ENCODE measurements at places on chromosomes 4 and X.

DNA sequence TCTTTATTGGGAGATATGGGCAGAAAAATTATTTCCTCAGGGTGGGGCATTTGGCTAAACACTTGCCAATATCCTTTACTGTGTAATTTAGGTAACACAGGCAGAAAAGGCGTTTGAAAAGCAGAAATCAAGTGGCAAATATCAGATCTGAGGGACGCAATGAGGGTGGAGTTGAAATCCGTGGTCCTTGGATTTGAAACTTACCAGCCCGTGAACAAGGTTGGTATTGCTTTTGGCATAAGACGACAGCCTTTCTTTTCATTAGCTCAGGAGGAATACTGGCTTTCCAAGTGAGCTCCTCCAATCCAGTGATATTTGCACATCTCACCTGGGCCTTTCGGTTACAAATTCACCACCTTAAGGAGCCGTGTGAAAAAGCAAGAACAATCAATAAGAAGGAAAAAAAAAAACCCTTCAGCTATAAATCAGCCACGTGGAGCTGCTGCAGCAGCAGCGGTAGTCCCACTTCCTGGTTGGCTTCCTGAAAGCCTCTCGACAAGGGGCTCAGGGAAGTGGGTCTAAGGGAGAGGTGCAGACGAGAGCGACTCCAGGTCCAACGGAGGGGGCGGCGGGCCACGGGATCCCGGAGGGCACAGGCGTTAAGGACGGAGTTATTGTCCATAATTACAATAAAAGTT lies 734 bp upstream of the GALNT7 start:
- peak; percentile 6 for DNase-seq

- DNase-seq: no peak
These were observed 11.2 kb upstream of the KDR start for GRCh38 chr4:55136634-55137033.

GRCh38 chrX:135112096-135112729 lies 8.1 kb downstream of the ETDB start:
- DNase-seq: peak; percentile 13

DNA sequence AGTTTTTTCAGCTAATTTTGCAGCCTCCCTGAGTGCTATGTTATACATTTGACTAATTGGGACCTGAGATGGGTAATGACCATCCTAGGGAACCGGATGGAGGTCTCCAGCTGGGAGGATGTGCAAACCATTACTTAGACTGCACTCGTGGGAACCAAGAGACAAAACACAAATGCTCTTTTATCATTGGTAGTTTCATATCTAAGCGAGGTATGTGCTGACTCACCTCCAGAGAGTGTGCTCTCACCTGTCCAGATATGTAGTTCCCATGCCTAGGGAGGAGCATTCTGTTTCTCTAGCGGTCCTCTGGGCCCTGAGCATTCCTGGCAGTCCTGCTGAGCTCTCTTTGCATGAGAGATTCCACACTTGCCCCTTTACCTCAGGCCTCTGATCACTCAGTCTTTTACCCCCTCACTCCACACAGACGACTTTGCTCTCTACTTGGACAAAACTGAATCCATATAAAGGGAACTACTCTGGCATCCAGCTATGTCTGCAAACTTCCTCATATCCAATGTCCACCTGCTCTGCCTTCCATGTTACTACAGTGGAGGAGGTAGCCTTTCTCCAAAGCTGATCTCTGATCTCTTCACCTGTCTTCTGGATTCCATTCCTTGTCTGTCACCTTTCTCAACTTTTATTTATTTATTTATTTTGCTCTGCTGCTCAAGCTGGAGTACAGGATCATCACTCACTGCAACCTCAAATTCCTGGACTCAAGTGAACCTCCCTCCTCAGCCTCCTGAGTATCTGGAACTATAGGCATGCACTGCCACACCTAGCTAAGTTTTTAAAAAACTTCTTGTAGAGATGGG lies 88.4 kb downstream of the LRP2BP start:
- no peak for DNase-seq

DNA sequence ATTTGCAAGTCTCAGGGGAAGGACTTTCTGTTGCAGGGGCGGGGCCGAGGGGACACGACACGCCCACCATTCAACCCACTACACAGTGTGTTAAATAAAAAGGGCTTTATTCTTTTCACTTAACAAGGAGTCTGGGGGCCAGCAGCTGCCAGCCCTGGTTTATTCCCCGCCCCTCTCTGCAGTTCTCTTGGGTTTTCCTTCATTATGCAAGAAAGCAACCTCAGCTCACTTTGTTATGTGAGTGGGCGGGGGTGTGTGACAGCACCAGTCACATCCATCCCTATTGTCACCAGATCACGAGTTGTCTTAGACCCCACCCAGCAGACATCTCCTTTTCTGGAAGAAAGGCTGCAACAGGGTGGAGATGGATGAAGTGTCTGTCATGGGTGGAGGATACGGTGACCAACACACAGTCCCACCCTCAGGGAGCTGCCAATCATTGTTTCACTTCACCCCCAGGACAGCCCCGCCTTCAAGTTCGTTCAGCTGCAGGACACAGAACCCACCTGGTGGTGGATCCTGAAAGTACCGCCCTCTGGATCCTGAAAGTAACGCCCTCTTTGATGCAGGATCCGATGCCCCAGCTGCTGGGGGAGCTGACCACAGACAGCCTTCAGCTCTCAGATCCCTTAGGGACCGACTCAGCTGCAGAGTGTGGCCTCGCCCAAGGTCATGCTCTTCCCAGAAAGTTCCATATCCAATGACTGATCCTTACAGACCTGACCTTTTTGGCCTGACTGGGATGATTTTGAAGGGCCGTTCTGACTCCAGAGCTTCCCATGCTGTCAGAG lies 79.6 kb downstream of the SMIM20 start:
- no peak for DNase-seq

GRCh38 chrX:15314472-15314871 lies 968 bp downstream of the ASB11 start:
- no peak for DNase-seq

DNA sequence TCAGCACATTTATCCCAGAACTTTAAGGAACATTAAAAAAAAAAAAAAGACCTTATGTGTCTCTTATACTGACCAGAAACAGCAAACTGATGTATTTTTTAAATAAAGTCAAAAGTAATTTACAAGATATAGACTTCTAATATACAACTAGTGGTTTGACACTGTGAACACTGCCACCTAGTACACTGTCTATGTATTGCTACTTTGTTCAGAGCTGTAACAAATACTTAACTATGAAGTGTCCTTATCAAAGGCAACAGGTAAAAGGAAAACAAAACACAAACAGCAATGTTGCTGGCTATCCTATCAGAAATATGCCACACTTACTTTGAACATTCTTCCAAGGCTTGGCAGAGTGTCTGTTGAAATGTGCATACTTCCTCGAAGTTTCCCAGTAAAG lies 60.4 kb downstream of the CD40LG start:
- no peak for DNase-seq

DNA sequence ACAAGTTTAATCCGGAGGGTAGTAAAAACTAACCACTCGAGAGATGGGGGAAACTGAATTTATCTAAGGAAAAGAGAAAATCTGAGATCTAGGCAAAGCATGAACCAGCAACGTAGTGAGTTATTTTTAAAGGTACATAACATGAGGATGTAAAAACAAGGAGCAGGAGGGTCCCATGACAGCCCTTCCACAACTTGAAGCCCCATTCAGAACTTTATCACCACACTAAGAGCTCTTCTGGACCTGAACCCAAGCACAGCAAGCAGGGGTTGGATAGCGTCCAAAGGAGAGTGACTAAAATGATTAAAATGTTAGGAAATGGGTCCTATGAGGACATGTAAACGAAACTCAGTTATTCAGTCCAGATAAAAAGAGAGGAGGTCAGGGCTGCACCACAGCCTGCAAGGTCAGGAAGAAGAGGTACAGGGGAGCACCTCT lies 16.2 kb downstream of the SH3RF1 start:
- peak; percentile 80 for DNase-seq

GRCh38 chrX:37349221-37350033 lies at the start of gene PRRG1:
Gene PRRG1, plus strand, starts transcription at chrX:37349364. Its CDS starts 56,886 bp downstream, at chrX:37406250.
- DNase-seq: peak; percentile 82

- no peak for DNase-seq
These were observed 316.7 kb downstream of the ARHGAP10 start for GRCh38 chr4:148048598-148048997.

- DNase-seq: peak; percentile 2
These were observed 71.1 kb upstream of the DDIT4L start for GRCh38 chr4:100261346-100261745.

DNA sequence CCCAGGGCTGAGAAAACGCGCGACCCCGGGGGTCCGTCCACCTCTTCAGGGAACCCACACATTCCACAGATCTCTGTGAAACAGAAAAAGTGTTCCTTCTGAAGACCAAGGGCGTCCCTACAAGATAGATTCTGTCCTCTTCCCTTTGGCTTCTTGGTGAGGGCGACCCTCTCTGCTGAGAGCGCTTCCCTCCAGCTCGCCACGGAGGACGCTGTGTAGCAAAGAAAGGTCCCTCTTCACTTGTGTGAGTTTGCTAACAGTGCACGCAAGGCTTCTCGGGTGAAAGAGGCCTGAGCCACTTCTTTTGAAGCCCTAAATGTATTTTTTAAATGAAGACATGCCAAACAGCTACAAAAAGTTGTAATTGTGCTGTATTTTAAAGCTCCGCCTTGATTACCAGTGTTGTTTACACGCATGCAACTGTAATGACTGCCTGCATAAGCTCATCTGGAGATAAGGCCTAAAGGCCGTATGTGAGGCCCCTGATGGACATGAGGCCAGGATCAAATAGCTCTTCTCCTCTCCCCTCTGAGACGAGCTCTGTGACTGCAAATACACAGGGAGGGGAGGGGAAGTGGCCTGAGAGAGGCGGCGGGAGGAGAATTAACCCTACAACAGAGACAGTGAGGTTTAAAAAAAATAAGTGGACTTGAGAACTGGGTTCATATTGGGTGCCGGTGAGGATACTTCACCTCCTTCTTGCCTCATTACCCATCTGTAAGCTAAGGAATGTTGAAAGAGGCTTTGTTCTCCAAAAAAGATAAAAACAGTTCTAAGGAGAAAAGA lies 95.5 kb downstream of the SOWAHB start:
- no peak for DNase-seq

DNA sequence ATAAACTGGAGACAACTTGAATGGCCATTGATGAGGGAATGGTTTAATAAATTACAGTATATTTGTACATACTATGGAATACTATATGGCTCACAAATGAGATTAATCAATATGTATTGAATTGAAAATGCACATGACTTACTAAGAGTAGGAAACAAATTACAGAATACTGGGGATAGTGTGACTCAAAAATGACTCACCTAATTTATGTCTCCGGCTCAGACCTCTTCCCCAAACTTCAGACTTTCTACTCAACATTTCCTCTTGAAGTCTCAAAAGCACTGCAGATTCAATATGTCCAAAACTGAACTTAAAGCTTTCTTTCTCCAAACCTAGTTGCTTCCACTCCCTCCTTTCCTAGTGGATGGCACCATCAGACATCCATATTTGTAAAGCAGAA lies 28.8 kb upstream of the GRIA3 start:
- DNase-seq: no peak

- no peak for DNase-seq
These were observed 514.9 kb downstream of the TMA16 start for GRCh38 chr4:164009435-164009834.

DNA sequence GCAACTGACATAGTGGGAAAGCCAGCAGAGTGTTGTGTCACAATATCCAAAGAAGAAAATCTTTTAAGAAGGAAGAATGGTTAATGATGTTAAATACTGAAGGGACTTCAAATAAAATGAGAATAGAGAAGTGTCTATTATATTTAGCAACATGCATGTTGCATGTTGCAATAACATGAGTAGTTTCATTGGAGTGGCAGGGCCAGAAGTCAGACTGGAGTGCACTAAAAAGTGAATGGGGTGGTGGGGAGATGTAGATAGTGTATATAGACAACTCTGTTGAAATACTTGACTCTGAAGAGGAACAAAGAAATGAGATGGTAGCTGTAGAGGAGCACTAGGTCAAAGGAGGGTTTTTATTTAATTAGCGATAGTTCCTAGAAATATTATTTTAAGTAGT lies 9.5 kb upstream of the AMMECR1 start:
- no peak for DNase-seq

- no peak for DNase-seq
These were observed 217.5 kb upstream of the GYPA start for GRCh38 chr4:144357975-144358374.

DNA sequence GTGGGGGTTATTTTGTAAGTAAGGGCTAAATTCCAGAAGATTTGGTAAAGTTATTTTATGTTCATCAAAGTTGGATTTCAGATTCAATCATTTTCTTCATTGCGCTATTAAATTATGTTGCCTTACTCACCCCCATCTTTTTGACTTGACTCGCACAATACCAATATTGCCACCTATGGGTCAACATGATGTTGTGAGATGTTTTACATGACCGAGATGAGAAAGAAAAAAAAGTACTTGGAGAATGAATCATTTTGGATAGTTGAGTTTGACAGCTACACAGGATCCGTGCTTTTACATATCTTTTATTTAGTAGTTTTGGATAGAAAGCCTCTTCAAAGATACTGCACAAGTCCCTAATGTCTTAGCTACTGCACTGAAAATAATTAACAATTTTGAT lies 224.2 kb upstream of the EMCN start:
- DNase-seq: peak; percentile 56

GRCh38 chrX:86604607-86605006 lies 456.4 kb downstream of the DACH2 start:
- no peak for DNase-seq

- DNase-seq: no peak
These were observed 129.7 kb upstream of the USP38 start for GRCh38 chr4:143054971-143055370.

DNA sequence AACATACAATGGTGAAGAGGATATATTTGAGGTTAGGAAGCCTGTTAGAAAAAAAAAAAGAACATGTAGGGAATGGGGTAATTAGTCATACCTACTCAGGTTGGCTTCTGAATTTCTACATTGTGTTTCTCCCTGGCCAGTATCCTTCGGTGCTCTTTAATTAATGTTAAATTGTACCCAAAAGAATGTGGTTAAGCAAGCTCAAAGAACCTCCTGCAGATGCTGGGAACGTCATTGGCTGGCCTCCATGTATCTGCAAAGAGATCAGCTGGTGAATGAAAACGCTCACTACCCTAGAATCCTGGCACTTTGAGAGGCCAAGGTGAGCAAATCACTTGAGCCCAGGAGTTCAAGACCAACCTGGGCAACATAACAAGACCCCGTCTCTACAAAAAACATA lies 942.3 kb upstream of the PRKX start:
- no peak for DNase-seq

DNA sequence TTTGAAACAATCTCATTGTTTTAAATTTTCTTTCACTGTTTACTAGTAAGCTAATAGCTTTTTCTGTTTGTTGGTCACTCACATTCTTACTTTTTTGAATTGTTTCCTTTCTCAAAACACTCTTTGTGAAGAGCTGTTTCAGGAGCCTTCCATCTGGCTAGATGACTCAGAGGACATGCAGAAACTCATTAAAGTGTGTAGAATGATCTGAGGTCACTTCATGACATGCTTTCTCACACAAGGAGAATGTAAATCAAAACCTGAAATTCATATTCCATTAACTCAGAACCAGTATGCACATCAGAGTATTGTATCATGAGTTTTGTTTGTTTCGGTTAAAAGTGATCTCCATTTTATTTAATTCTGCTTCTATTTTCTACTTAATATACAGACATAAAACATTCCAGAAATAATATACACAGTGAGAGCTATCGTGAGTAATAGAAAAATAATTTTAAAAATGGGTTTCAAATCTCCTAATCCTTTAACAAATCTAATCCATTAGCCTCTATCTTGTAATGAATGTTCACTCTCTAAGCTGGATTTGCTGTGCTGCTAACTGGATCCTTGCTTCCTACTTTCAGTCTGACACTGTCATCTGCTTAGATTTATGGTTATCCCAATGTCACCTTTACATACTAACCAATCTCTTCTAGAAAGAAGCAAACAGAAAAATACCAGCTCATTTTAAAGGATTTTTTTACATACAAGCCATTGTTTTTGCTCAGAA lies 449.6 kb downstream of the FSTL5 start:
- peak; percentile 40 for DNase-seq

- DNase-seq: no peak
These were observed 45.5 kb downstream of the TSPAN7 start for GRCh38 chrX:38606821-38607220.
